ENCODE measurements at places on chromosomes 12 and 14.
A peak's percentile ranks its signal among the peaks of the same experiment; 100 is the strongest.

- DNase-seq = no peak
Measured at GRCh38 chr12:23133471-23133870, 508.5 kb downstream of the ETNK1 start.

DNA sequence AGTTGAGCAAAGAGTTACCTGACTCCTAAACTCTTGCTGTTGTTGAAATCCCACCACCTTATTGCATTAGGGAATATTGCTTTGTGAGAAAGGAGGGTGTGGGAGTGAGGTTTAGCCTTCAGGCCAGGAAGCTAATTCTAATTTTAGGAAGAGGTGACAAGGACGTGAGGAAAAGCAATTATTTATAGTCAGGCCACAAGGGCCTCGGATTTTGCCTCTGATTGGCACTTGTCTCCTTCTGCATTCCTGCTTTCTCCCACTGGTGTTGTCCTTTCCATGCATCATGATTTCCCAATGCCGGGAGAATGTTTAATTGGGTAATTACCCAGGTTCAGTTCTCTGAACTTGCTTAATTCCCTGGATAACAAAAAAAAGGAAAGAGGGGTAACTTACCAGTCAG lies 37.9 kb upstream of the SLC38A2 start:
- DNase-seq = no peak

DNA sequence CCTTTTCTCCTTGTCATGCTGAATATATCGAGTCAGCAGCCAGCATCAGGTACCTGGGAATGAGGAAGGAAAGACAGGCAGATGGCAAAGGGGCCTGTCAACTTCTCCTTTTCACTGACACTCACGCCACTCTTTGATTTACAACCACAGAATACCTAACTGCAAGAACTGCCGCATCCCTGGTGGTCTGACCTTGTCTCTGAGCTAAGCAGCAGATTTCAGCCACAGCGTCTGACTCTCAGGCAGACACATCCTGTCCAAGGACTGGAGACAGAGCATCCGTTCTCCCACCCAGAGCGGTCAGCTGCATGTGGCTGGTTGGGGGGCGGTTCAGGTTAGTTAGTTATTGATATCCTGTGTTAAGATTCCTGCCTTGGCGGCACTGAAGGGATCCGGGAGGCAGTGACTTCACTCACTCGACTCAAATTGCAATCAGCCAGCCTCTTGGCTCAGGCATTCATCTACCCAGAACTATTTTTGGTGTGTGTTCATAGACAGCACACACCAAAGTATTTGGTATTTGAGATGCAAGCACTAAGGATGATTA lies 11.2 kb upstream of the MAP1LC3B2 start:
- no peak for DNase-seq

- no peak for DNase-seq
Measured at GRCh38 chr12:46660276-46660675, 165.5 kb downstream of the SLC38A4 start.

DNA sequence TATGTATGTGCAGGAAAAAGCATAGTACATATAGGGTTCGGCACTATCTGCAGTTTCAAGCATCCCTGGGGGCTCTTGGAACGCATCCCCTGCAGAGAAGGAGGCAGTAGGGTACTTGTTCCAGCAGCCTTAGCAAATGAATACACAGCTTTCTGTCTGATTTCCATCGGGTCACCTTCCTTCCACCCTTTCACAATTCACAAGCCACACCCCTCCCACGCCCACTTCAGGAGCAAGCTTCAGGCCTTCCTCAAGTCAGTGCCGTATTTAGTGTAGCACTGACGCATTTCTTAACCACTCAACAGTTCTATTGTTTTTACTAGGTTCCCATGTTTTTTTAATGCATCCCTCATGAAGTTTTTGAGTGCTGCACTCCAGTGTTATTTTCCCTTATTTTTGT lies 64.2 kb downstream of the CLMN start:
- DNase-seq = no peak

GRCh38 chr14:73240816-73241480 lies 3.6 kb downstream of the PAPLN start:
- DNase-seq = no peak

DNA sequence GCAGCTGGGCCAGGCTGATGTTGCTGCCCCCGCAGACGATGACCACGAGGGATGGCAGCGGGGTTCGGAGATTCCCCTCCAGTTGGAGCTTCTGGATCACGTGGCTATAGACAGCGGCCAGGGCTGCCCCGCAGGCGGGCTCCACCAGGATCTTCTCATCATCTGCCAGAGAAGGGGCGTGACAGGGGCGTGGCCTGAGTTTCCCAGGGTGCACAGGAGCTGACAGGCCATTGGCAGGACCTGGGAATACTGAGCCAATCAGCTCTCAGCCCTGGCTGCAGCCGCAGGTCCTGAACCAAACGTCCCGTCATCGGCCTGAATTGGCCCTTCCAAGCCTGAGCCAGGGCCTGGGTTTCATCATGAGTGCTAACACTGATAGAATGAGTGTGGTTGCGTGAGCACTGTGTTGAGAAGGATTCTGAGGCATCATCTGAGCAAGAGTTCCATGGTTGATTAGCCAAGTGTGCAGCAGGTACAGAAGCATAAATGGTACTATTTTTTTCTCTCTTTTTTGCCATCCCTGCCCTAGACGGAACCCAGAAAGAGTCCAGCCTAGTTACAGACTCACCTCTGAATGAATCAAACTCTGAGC lies 10.6 kb downstream of the SDS start:
- no peak for DNase-seq

- DNase-seq = no peak
Measured at GRCh38 chr12:124759841-124760503, 103.7 kb downstream of the SCARB1 start.

DNA sequence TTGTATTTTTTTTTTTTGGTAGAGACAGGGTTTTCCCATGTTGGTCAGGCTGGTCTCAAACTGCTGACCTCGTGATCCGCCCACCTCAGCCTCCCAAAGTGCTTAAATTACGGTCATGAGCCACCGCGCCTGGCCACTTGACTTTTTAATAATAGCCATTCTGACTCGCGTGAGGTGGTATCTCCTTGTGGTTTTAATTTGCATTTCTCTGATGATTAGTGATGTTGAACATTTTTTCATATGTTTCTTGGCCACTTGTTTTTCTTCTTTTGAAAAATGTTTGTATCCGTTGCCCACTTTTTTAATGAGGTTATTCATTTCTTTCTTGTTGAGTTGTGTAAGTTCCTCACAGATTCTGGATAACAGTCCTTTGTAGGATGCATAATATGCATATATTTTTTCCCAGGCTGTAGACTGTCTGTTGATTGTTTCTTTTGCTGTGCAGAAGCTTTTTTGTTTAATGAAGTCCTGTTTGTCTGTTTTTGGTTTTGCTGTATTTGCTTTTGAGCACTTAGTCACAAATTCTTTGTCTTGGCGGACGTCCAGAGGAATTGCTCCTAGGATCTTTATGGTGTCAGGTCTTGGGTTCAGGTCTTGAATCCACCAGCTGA lies 10.3 kb upstream of the PGAM5 start:
- DNase-seq = no peak

DNA sequence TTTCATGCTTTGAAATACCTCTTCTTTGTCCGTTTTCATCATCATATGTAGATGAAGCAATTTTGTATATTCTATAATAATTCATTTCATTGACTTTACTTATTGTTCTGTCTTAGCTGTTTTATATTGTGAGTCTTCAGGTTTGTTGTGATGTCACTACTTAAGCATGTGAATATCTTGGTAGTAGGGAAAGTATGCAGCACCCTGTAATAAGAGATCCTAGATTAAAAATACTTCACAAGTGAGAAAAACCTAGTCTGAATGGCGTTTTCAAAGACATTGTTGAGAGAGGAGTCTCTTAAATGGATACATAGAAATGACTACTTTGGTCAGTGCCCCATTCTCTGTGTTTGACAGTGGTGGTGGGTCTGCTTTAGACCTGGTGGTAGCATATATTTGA lies 61.4 kb downstream of the SLC16A7 start:
- no peak for DNase-seq

DNA sequence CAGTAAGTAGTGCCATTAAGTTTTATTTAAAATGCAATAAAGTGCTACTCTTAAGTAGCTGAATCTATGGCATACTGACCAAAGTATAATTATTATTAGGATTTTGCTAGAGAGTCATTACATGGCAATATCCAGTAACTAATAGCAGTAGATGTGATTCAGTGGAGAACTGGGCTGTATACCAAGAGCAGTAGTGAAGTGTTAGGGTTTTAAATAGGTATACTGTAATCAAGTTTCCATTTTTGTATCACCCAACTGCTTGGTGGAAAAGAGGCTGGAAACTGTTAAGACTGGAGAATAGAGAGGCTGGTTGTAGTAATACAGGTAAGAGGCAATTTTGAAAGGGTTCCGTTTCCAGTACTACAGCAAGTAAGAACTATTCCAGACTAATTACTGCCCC lies 13.3 kb upstream of the LLPH start:
- DNase-seq = no peak

DNA sequence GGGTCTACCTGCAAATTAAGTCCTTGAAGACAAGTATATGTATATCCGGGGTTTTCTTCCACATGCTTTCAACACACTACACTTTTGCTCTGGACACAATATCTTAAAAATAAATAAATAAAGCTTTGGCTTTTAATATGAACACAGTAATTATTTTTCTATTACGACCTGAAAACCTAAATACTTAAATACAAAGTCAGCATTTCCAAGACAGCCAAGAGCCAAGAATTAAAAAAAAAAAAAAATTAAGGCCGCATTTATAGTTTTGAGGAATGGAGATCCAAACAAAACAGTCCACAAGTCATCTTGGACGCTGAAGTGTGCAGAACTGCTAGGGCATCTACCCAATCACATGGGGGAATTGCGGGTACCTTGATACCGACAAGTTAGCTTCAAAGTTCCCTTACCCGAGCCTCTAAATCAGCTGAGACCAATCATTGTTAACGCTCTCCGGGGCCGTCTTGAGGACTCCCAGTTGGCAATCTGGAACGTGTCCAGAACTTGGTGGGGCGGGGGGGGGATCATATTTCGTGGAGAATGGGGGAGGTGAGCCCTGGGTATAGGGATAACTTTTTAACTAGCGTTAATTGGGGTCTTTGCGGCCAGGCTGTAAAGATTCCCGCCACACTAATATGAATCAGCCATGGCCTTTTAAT lies 731 bp upstream of the PCNX4 start:
- no peak for DNase-seq

DNA sequence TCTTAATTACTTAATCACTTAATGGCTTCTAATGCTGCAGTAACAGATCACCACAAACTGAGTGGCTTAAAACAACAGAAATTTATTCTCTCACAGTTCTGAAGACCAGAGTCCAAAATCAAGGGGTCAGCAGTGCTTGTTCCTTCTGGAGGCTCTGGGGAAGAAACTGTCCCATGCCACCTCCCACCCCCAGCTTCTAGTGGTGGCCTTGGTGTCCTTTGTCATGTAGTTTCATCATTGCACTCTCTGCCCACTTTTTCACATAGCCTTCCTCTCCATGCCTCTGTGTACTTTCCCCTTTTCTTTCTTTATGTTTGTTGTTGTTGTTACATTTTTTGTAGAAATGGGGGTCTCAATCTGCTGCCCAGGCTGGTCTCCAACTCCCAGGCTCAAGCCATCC lies 16.1 kb upstream of the UBC start:
- DNase-seq = no peak

DNA sequence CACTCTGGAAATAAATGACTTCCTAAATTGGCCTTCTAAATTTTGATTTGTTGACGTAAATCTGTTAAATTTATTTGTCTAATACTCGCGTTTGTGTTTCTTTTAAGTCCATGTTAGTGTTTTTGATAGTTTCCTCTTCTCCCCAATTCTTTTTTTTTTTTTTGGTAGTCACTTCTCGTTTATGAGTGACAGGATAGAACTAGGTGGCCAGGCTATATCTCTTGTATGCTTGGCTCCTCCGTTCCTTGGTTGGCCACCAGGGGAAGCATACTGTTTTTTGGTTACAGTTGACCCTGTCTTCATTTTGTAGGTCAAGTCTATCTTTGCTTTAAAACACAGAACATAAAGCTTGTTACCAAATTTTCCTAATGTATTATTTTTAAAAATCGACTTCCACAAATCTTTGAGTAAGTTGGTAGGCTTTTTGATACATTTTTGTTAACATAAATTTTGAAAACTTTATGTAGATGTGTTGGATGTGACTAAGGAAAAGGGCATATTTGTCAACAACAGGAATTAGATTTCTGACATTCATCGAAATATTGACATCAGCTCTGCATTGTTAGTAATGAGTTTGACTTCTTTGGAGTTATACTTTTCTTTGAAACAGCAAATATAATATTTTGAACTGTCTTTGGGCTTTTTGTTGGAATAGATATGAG lies 2.2 kb downstream of the RCOR1 start:
- DNase-seq = peak; percentile 49

DNA sequence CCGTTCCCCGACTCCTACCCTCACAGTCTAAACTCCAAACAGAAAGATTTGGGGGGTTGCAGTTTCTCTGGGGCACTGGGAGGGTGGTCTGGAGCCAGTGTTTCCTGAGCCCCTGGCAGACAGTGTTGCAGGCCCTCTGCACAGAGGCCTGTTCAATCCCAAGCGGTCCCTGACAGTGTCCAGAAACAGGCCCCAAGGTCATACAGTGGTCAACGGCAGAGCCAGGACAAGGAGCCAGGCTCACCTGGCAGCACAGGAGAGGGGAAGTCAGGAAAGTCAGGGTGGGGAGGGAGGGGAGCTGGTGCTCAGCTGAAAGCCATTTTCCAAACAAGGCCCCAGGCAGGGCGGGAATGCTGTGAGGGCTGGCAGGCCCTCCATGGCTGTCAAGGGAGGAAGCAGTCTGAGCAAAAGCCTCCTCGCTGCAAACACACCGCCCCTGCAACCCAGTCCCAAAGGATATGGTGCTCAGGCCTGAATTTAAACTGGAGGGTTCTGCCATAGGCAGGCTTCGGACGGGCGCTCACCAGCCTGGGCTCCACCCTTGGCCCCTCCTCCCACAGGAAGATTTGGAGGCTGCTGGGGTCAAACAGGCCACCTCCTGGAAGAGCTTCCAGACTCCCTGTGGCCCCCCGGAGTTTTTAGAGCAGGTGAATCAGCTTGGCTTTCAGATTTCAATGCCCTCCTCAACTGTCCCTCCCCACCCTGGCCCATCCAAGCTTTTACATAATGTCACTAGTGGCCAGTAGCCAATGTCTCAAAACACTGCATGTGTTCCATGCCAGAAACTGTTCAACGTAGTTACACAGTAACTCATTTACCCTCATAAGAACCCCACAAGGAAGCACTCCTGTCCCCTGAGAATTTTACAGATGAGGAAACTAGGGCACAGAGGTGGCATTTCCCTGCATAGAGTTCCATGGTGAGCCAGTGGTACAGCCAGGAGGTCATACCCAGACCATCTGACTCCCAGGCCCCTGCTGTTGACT lies 41.5 kb downstream of the CHGA start:
- no peak for DNase-seq
